NCI-H1092 treated with DMSO at 0.1 percent for 48 hours (cell line): ENCODE measurements at places on chromosomes 12 and 14.

GRCh38 chr14:76191297-76191696, 39.6 kb downstream of the GPATCH2L start:
- DNase-seq = no peak

DNA sequence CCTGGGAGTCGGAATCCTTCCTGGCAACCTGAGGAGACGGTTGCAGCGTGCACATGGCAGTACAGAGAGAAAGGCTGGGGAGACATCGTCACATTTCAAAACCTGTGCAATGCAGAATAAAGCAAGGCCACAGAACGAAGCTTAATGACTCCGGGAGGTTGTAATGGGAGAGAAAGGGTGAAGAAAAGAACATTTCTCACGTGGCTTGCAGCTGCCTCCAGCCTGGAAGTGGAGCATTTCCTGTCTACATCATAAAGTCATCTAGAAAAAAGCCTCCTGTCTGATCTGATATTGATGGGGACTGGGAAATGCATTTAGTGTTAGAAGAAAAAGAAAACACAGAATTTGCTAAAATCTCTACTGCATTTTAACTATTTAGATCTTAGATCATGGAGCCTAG, 209.3 kb downstream of the TMEM132C start:
- DNase-seq = peak; percentile 2

DNA sequence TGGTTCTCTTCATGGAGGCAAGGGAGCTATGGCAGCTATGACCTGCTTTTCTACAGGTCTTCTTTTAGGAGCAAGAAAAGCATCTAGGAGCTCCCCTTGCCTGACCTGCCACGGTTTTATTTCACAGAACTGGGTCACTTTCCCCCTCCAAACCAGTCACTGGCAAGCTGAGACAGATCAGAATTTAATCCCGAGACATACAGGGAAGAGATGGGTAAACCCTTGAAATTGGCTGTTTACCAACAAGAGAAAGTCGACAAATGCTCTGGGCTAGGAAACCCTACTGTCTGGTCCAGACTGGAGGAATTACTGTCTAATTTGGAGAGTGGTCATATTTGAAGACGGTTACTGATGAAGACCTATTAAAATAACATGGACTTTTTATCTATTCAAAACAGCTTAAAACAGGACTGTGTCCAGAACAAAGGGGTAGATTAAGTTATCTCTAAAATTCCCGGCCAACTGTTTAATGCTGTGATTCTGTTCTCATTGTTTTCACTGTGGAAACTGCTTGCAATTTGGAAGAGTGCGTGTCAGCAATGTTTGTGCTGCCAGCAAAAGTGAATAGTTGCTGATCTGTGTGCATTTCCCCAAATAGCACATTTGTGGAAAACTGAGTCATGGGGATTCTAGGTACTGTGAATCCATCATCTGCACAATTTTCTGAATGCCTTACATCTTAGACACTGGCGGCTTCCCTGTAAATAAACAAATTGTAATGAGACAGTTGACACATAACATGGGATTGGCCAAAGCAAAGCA, 73.4 kb upstream of the EEA1 start:
- DNase-seq = no peak

- DNase-seq = peak; percentile 17
Measured at GRCh38 chr12:114213055-114213581, 192.8 kb downstream of the TBX5 start.

DNA sequence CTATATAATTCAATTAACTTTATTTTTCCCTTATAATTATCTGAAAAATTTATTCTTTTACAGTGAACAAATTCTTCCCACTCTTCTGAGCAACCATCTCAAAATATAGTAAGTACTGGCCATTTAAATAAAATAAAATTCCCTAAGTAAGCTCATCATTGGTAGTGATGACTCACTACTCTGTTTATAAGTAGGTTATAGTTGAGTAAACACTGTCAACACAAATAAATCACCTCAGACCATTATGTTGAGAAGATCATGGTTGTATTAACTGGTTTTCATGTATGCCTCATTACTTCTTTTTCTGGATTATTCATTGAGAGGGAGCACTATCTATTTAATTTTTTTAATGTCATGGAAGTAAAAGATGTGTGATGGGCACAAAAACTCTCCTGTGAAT, 220.5 kb downstream of the SEC23A start:
- no peak for DNase-seq

DNA sequence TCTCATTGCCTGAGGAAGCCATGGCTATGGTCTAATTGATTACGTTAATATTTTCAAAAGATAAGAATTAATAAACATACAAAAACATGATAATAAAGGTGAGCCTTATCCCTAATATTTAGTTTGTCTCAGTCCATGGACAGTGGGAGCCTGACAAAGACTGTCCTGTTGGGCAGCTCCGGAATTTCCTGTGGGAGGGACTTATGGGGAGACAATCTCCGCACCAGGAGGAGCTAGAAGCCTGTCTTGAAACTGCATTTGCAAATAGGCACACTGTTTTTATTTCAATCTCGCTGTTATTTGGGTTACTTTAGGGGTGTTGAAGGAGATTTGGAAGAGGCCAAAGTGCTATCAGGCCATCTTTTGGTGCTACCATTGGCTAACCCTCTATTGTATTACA, 50.8 kb upstream of the ZDHHC17 start:
- DNase-seq = no peak

DNA sequence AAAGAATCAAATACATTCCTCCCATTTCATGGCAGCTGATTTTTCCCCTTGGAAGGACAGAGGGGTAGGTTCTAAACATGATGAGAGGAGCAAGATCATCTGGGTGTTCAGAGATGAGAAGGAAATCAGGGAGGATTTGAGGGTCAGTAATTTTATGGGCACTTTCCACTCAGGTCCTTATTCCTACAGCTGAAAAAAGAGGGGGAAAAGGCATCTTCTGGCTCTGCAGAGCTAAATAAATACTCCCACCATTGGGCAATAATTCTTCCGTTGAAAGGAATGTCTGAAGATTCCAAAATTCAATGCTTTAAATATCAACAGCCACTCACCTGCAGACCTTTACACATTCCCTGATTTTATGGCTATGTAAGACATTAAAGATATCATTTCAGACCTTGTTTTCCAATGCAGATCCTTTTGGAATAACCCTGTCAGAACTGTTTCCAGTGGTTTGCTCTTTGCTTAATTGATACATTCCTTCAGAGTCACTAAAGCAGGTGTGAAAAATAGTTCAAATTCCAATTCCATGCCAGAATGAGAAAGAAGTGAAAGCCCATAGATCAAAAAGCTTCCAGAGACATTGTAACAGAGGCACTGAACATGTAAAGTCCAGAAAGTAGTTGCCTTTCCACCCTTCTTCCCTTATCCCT, 233.3 kb upstream of the KRR1 start:
- DNase-seq = no peak
